ENCODE measurements at places on chromosomes 2 and 18.

- DNase-seq = no peak
Observed at GRCh38 chr18:50192995-50193795, 1.8 kb downstream of the MYO5B start.

- DNase-seq = no peak
Observed at GRCh38 chr2:73913414-73914054, 13.1 kb upstream of the DGUOK start.

GRCh38 chr2:201974171-201975100 lies 59.2 kb upstream of the FZD7 start:
- DNase-seq = no peak

DNA sequence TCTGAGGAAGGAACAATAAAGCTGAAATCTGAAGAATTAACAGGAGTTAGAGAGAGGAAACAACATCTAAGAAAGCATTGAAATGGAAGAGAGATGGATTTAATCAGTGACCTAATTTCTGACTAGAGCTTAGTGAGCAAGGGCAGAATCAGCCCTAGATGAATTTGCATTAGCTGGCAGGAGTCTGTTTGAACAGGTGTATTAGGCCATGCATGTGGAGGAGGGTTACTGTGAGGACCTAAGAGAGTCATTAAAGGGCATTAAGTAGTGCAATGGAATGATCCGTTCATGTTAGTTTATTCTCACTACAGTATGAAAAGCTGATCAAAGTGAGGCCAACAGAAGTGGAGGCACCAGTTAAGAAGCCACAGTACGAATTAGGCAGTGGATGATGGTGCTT lies 285.3 kb downstream of the GRB14 start:
- no peak for DNase-seq

- no peak for DNase-seq
Observed at GRCh38 chr2:59713577-59713976, 839.9 kb downstream of the BCL11A start.

GRCh38 chr2:42762823-42763804 lies 821 bp downstream of the OXER1 start:
- no peak for DNase-seq

Measured in hematopoietic multipotent progenitor cell treated with erythropoietin and hydrocortisone succinate and interleukin-3 and kit ligand, for 15 days (in vitro differentiated cells).